Activated naive CD4-positive, alpha-beta T cell treated with anti-CD3 and anti-CD28 coated beads, Interleukin-2, amount 50 U/mL, for 72 hours (primary cell): ENCODE measurements at places on chromosomes 2 and 18. TPM values are rescaled to one million over a fixed set of nuclear protein-coding genes. Genes with fewer than 3 reads are reported as not detected.

STEAP3 gene
- not detected for total RNA-seq

GAD1 gene
- 1.9 TPM for total RNA-seq

IL36G gene
- total RNA-seq, result not detected

SMYD1 gene
- total RNA-seq, result not detected

FNDC4 gene
- total RNA-seq, result not detected

DSG4 gene
- not detected for total RNA-seq

CHST9 gene
- total RNA-seq, result not detected

STON1 gene
- 2.4 TPM for total RNA-seq

ZNG1B gene
- total RNA-seq, result 38.8 TPM
